A673 (cell line): ENCODE measurements at places on chromosomes 5 and 9. TPM values are rescaled to one million over a fixed set of nuclear protein-coding genes. Genes with fewer than 3 reads are reported as not detected.

DNA sequence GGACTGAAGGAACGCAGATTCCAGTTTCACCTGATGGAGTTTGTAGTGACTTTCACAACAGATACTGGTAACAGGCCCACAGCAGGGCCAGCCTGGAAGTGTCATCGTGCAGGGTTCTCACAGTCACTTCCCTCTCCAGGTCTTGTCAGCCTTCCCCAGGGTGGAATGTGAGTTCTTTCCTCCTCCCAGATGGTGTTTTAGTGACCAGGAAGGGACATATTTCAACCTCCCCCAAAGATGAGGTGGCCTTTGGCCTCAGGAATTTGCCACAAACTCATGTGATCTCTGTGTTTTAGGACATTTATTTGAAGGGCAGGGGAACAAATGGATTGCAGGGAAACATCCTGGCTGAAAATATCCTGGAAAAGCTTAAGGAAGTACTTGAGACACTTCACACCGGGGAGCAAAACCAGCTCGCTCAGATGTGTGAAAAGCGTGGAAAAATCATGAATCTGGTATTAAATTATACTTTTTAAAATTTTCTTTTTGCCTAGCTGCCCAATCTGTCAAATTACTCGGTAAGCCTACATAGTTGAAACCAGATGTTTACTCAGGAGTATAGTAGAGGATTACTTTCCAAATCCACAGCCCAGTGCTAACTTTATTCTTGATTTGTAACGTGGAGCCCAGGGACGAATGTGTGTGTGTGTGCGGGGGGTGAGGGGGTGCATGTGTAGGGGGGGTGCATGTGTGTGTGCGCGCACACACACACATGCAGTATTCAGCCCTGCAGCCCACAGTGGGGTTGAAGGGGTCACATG is 66.8 kb downstream of the PTPDC1 start:
- no peak for DNase-seq

GRCh38 chr5:11527652-11528349 is 376.4 kb downstream of the CTNND2 start:
- no peak for DNase-seq

DNA sequence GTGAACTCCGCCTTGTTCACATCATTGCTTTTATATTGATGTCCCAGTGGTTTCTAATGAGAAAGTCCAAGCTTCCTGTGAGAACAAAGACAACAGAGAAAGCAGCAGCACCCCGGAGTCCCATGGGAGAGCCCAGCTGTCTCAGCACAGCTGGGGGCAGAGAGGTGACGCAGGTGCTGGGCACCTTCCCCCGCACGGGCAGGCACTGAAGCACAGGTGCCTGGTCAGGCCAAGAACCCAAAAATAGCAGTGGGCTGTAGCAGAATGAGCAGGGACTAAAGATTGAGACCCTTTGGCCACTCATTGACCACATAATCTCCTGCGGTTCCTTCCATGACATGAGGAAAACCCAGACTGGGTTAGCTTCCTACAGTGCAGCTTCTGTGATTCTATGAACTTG is 18.8 kb downstream of the SRD5A1 start:
- DNase-seq, result no peak

GRCh38 chr5:102226321-102226720 is 69.8 kb downstream of the SLCO4C1 start:
- no peak for DNase-seq

DNA sequence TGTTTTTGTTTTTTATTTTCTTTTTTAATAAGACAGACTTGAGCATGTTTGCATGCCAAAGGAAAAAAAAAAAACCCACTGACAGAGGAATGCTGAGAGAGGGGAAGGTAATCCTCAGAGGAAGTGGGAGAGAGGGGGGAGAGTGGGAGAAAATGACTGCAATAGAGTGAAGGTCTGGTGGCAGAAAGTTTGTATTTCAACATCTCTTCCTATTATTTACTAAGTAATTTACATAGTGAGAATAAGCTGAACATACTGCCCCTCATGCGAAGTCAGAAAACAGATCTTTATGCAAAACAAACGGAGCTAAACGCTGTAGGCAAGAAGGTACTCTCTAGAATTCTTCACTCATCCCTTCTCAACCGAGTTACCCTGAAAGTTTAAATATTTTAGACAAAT is 45.0 kb downstream of the ELL2 start:
- no peak for DNase-seq

DNA sequence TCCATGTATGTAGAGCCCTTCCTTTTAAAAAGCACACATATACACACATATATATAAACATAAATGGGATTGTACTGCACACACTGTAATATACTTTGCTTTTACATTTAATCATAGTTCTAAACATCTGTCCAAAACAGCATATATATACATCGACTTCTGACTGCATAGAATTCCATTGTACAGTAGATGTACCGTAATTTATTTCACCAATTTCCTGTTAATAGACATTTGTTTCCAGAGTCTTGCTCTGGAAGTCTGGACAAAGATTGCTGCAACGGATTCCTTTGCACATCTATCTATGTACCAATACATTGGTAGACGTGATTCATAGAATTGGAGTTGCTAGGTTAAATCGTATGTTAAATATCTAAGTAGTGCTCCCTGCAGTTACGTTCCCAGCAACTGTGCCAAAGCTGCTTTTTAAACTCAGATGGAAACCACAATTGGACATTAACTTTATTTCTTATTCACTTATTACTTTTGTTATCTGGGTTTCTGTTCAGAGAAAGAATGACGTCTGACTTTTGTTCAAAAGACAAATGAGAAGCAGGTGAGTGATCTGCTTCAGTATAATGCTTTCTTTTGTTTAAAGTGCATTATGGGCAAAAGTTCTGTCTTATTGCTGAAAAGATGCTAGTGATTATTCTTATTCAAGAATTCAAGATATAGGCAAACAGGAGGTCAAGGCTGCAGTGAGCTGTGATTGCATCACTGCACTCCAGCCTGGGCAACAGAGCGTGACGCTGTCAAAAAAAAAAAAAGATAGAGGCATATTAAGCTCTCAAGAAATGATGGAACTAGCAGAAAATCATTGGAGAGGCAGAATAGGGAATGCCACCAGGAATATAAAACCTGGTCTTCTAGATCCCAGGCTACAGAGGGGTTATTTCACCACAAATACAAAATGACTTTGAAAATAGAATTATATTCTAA is 138.2 kb downstream of the FGF1 start:
- DNase-seq, result no peak

The MARCOL gene
- not detected in 2 replicates for total RNA-seq

The RBM27 gene
- total RNA-seq, result 33.2 and 33.3 TPM in 2 replicates

The CNTNAP3 gene
- not detected in 2 replicates for total RNA-seq
